ENCODE measurements at places on chromosomes 3 and 15.

DNA sequence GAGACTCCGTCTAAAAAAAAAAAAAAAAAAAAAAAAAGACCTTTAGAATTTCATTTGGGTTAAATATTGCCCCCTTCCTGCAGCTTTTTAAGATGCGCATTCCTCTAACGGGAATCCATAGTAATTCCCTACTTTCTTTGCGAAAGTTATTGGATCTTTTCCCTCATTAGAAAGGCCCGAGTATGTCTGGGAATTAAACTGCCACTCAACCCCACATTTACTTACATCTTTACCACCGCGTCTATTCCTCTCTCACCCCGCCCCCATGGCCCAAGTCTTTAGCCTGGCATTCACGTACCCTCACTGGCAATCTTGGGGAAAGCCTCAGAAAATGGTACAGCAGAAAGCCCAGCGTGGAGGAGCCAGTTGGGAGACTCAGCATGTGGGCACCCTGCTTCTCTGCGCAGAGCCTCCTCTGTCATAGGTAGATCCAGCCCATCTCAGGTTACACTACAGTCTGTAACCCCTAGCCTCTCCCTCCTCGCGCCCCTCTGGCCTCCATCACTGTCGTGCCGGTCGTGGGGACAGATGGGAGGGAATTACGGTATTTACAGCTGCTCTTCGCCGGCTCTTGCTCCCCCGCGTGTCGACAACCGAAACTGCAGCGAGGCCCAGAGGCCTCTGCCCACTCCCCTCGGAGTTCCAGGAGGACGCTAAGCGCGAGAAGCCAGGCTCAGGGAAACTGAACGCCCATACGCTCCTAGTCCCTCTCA is 6.4 kb upstream of the ANKDD1A start:
- peak overlapping the region; percentile 2 for H3K27ac ChIP-seq
- H3K36me3 ChIP-seq: peaks cover 7% of the 10 kb centered on the region
- H3K4me1 ChIP-seq: peaks cover 30% of the 10 kb centered on the region
- DNase-seq: peak; percentile 85
- H3K4me3 ChIP-seq: peak overlapping the region; percentile 73

DNA sequence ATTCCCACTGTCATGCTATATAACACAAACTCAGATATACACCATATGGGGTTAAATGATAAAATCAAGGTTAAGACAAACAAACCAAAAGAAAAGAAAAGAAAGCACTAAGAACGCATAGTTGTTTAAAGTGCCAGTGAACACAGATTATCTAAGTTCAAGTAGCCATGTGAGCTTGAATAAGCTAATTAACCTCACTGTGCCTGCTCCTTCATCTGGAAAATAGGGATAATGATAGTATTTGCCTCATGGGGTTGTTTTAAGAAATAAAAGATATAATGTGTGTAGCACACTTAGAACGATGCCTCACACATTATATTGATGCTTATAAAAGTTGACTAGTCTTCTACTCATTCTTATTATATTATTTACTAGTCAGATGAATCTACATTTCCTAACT is 72.6 kb upstream of the IL12A start:
- peaks cover 7% of the 10 kb centered on the region for H3K4me1 ChIP-seq
- H3K27ac ChIP-seq: no peak overlapping the region
- H3K27me3 ChIP-seq: peaks cover 11% of the 10 kb centered on the region
- H3K4me3 ChIP-seq: no peak overlapping the region
- H3K36me3 ChIP-seq: no peaks in the 10 kb centered on the region
- no peak for DNase-seq

GRCh38 chr3:152452318-152452717 is 183.6 kb downstream of the MBNL1 start:
- H3K27me3 ChIP-seq: no peaks in the 10 kb centered on the region
- peaks cover 33% of the 10 kb centered on the region for H3K36me3 ChIP-seq
- no peak for DNase-seq
- no peak overlapping the region for H3K27ac ChIP-seq
- peaks cover 21% of the 10 kb centered on the region for H3K4me1 ChIP-seq

DNA sequence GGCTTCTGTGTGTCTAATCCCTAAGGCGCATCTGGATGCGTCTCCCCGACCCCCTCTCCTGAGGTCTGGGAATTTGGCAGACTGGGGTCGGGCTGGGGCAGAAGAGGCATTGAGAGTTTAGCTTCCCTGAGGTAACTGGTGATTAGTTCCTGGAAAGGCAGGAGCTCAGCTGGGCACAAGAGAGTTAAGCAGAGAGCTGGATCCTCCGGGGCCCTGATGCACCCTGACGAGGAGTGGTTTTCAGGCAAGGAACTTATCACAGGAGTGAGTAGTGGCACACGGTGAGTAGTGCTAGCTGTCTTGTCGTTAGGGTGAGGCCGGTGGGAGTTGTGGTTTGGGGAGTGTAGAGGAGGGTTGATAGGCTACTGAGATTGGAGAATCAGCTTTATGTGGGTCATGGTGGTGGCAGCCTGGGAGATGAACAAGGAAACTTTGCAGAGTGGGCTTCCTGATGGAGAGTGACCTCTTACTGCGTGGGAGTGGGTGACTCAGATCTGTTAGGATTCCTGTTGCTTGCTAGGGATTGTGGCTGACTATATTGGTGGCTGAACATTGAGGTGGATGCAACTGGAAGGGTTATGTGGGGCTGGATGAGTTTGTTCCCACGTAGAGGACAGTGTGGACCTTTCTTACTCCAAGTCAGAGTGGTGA is 897 bp downstream of the RAD54L2 start:
- peaks cover 7% of the 10 kb centered on the region for H3K36me3 ChIP-seq
- H3K27ac ChIP-seq: peak overlapping the region; percentile 85
- peaks cover 26% of the 10 kb centered on the region for H3K4me1 ChIP-seq
- DNase-seq: peak; percentile 39
- peak overlapping the region; percentile 84 for H3K4me3 ChIP-seq

DNA sequence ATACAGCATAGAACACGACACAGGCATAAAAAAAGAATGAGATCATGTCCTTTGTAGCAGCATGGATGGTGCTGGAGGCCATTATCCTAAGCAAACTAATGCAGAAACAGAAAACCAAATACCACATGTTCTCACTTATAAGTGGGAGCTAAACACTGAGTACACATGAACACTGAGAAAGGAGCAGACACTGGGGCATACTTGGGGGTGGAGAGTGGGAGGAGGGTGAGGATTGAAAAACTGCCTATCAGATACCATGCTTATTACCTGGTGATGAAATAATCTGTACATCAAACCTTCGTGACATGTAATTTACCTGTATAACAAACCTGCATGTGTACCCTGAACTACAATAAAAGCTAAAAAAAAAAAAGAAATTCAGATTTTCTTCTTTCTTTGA is 100.4 kb downstream of the PPM1L start:
- no peak overlapping the region for H3K4me3 ChIP-seq
- no peaks in the 10 kb centered on the region for H3K4me1 ChIP-seq
- no peak overlapping the region for H3K27ac ChIP-seq
- H3K27me3 ChIP-seq: peaks cover 3% of the 10 kb centered on the region
- DNase-seq: no peak

DNA sequence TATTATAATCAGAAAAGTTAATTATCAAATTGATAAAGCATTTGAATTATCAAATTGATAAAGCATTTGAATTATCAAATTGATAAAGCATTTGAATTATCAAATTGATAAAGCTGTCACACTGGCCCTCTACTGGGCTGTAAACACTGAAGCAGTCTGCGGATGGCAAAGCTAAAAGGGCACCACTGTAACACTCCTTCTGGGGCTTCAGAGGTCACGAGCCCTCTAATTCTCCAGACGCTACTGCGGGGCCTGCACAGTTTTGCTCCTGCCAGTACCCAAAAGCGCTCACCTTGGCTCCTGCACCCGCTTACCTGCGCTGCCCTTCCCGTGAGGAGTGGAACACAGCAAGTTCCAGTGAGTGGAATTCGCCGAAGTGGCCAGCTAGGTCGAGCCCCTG is 409.0 kb upstream of the KCNMB2 start:
- no peaks in the 10 kb centered on the region for H3K4me1 ChIP-seq
- no peak for DNase-seq
- no peaks in the 10 kb centered on the region for H3K36me3 ChIP-seq
- H3K27me3 ChIP-seq: no peaks in the 10 kb centered on the region
- H3K4me3 ChIP-seq: no peak overlapping the region

All from activated naive CD8-positive, alpha-beta T cell treated with anti-CD3 and anti-CD28 coated beads, Interleukin-2, amount 10 ng/mL, durations not matched to agents 7 days and 5 days (primary cell).